B cell (primary cell): ENCODE measurements at places on chromosomes 13 and 19.
A peak's percentile ranks its signal among the peaks of the same experiment; 100 is the strongest.

GRCh38 chr19:18194554-18195238 lies 1.7 kb downstream of the MPV17L2 start:
- DNase-seq = peak; percentile 78

- DNase-seq = no peak
Observed at GRCh38 chr19:45994456-45994997, 740 bp upstream of the CCDC61 start.

DNA sequence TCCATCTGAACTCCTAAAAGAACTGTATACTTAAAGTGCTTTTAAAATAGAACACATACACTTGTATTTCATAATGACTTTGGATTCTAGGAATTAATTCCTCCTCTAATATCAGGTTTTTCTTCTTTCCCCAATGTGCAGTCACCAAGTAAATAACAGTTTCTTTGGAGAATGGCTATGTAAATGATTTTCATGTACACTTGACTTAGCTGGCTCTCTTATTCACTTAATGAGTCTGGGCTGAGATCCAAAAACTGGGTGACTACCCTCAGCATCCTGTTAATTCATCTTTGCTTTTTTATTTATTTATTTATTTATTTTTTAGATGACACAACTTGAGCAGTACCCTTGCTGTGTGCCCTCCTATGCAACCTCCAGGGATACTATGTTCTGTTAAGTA lies 1003.7 kb downstream of the SLITRK1 start:
- DNase-seq = no peak

GRCh38 chr19:31312677-31313244 lies 36.5 kb downstream of the TSHZ3 start:
- no peak for DNase-seq

DNA sequence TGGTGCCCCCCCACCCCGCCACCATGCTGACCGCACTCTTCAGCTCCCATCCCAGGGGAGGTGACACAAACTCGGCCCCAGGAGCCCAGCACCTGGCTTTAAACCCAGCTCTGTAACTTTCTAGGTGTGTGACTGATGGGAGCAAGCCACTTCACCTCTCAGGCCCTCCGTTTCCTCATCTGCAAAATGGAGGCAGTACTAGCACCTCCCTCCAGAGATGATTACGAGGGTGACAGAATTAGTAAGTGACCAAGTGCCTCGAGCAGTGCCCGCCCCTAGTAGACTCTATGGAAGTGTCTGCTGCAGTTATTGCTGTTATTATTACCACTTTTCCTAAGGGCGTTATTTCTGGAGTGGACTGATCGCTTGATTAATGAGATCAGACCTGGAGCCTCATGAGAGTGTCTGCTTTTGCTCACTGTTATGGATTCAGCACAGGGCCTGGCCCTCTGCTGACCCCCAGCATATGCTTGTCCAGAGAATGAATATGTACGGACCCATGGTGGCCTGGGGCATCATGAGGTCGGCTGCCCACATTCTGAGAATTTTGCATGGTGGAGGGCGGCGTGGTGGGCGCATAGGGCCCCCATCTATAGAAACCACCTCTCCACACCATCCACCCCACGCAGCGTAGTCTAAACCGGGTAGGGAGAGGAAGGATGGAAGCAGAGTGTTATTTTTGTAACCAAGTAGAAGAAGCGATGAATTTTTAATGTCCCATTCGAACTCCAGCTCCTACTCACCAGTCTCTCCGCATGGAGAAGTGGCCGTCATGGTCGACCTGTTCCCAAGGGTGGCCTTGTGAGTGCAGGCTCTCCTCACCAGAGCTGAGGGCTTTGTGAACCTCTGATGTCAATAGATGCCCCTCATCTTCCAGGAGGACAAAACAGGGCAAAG lies 48.2 kb downstream of the CAPN12 start:
- no peak for DNase-seq

DNA sequence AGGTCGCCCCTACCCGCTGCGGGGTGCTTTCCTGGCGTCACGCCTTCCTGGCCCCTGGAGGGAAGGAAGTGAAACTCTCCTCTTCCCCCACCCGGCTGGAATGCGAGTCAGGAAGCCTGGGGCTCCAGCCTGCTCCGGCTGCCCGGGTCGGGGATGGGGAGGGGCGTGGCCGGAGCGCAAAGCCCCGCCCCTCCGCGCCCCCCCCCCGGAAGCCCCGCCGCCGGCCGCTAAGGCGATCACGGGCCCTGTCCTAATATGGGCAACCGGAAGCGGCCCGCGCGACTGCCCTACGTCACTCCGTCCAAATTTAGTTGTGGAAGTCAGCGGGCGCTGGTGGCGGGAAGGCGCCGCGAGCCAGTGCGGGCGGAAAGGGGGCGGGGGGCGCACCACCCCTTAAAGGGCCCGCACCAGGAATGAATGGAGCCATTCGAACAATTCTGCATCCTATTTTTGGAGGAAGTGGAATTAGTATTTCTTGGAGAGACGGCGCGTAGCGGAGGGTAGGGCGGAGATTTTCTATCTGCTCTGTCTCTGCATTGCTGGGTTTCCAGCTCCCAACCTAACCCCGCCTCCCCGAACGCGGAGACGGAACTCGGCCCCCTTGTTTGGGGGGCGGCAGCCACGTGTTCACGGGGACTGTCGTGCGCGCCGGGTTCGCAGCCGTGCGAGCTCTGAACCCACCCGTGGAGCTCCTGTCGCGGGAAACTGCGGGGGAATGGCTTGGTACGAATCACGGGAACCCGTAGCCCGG lies 1.6 kb downstream of the IER2 start:
- peak; percentile 97 for DNase-seq

DNA sequence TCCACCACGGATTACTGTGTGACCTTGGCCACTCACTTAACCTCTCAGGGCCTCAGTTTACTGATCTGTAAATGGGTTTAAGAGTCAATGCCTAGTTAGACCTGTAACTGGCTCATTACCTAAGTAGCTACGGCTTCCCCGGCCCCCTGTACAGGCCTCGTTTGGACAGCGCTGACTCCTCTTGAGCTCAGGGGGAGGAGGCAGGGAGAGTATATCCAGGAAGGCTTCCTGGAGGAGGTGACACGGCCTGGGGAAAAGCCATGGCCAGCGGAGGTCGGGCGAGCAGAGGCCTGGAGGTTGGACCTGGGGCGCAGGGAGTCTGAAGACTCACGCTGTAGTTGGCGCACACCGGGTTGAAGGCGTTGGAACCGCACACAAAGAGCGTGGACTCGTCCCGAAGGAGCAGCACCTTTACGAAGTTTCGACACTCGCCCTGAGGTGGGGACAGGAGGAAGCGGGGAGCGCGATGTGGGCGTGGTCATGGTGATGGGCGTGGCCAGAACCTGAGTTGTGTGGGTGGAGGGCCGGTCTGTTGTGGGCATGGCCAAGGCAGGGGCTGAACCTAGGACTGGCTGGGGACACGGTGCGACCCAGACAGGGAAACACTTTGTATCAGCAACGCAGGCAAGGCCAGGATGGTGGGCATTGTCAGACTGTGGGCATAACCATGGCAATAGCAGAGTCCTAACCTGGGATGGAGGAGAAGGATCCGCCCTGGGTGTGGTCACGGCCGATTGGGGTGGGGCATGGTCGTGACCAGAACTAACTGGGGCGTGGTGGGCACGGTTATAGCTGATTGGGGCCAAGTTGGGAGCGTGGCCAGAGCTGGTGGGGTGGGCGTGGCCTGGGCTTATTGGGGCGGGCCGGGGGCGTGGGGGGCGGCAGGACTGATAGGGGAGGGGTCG lies 3.6 kb downstream of the SEMA6B start:
- no peak for DNase-seq
